ENCODE measurements at places on chromosomes 5 and 9.

GRCh38 chr5:170451747-170452365, 52.0 kb upstream of the KCNIP1 start:
- peak; percentile 61 for DNase-seq

DNA sequence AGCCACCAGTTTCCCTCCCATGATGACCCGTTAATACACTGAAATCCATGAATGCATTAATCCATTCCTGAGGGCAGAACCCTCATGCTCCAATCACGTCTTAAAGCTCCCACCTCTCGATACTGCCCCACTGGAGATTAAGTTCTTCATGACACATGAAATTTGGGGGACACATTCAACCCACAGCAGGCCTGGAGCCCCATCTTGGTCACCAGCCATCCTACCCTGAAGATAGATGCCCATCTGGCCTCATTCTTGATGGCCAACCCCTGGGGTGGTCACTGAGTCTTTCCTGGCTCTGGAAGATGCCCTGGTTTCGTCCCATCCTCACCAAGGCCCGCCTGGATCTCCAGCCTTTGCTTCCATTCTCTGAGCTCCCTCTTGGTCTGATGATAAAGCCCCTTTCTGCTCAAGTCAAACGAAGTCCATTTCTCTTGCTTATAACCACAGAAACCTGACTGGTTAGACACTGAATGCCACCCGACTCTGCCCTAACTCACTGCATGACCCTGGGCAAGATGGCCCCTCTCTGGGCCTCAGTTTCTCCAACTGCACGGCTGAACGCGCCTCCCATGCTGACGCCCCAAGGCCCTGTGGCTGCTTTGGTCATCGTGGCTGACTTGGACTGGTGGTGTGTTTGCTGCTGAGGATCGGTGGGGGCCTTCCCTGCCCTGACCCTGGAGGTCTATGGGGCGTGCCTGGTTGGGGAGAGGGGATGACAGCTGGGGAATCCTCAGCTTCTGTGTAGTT, 138.4 kb upstream of the IER5L start:
- no peak for DNase-seq

- DNase-seq: no peak
Measured at GRCh38 chr9:5531101-5531882, 21.0 kb downstream of the PDCD1LG2 start.

- DNase-seq: no peak
Measured at GRCh38 chr5:116543501-116543900, 31.1 kb downstream of the SEMA6A start.

DNA sequence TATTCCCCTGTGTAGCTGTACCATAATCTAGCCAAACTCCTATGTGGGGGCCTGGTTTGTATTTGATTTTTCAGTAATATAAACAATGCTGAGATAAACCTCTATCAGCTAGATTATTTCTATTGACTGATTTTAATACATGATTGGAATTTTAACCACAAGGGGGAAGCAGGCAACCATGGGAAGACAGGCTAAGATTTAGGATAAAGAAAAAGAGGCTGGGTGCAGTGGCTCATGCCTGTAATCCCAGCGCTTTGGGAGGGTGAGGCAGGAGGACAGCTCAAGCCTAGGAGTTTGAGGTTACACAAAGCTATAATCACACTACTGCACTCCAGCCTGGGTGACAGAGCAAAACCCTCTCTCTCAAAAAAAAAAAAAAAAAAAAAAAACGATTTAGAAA, 18.1 kb upstream of the GPX3 start:
- DNase-seq: peak; percentile 64

DNA sequence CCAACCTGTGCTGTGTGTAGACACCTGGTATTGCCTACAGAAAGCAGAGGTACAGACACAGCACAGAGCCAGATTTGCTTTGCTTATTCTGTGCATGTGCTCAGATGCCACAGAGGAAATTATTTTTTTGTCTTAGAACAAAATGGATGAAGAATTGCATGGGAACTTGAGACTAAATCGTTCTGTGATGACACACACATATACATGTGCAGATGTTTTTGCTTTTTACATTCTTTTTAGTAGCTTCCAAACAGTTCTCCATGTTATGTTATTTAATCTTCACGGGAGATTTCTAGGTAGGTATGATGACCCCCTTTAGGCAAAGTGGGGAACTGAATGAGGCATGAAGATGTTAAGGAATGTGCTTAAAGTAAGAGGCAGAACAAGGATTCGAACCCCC, 221.5 kb upstream of the PANK3 start:
- DNase-seq: no peak

- DNase-seq: no peak
Measured at GRCh38 chr5:148912146-148912545, 85.7 kb downstream of the ADRB2 start.

DNA sequence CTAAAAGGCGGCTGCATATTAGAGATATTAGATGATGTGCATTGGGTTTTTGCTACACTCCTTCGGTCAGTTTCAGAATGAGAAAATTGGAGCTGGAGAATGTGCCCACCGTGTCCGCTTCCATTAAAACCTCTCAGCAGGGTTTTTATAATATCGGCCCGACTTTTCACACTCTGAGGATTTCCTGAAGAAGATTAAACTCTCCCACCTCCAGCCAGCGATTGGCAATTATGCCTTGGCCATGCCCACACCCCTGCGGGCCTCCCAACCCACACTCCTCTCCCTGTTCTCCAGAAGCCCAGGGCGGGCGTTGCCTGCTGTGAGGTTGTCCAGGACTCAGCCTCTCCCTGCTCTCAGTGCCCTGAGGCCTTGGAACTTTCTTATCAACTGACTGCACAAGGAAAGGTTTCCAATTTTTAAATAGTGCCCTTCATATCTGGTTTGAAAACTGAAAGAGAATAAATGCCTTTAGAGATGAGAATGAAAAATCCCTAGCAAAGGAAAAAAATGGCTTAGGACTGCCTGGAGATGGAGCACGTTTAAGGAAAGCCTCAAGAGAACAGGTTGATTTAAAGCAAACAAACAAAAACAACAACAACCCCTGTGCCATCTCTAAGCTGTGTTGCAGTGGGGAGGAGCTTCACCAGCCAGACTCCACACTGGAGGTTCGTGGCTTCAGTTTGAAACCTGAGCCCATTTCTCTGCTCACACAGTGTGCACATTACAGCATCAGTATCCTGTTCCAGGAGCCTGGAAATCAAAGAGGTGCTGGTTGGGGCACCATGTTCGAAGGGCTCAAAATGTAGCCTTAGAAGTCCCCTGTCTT, 292.9 kb downstream of the NSG2 start:
- DNase-seq: no peak

DNA sequence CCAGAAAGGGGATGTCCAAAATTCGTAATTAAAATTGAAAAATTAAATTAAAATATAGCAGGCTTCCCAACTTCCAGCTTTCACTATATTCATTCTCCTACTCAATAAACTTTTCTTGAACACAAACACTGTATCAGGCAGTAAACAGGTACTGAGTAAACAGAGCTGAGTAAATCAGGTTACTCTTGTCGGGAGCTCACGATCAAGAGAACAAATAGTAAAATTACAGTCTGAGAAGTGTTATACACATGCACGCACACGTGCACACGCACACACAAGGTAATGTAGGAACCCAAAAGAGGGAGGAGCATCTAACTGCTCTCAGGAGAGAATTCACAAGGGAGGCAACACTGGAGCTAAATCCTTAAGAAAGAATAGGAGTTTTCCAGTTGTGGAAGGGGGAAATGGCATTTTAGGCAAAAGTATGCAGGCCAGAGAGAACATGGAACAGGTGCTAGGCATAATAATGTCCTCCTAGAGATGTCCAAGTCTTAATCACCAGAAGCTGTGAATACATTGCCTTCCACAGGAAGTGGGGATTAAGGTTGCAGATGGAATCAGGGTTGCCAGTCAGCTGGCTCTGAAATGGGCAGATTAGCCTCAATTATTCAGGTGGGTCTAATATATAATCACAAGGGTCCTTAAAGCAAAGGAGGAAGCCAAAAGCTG, 598.8 kb upstream of the BRINP1 start:
- DNase-seq: no peak

GRCh38 chr5:128597156-128597555, 59.1 kb upstream of the FBN2 start:
- no peak for DNase-seq

DNA sequence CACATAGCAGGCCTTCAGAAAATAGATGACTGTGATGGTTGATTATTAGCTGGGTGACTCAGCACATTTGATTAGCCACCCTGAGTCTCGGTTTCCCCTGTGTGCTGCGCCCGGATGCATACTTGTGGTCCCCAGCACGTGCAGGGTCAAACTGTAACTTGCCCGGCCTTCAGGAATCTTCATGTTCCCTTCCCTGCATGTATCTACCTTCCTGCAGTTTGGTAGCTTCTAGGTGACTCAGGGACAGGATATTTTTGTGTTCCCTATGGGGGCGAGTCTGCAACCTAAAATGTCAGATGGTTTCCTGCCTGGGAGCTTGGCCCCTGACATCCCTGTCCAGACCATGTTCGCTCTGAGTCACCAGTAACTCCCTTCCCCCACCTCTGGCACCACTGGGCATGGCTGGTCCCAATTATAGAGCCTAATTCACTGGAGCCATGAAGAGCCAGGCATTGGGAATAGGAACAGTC, 13.2 kb downstream of the PTGS1 start:
- no peak for DNase-seq

GRCh38 chr5:98111686-98112085, 661.8 kb upstream of the RGMB start:
- no peak for DNase-seq

Data from fibroblast of villous mesenchyme (primary cell).